ENCODE measurements at places on chromosomes 12 and 14.
A peak's percentile ranks its signal among the peaks of the same experiment; 100 is the strongest.

DNA sequence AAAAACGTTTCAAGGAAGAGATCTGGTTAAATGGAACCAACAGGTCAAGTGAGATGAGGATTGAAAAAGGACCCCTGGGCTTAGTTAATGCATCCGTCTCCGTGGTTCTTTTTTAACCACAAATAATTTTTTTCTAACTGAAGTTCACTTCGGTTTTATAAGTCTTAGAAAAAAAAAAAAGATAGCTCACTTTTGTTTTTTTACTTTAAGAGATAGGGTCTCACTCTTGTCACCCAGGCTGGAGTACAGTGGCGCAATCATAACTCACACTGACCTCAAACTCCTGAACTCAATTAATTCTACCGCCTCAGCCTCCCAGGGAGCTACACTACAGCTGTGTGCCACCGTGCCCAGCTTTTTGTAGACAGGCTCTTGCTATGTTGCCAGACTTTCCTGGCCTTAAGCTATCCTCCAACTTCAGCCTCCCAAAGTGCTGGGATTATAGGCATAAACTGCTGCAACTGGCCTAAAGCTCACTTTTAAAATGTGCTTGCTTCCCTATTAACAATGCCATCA, 11.8 kb downstream of the HNRNPC start:
- DNase-seq = no peak

DNA sequence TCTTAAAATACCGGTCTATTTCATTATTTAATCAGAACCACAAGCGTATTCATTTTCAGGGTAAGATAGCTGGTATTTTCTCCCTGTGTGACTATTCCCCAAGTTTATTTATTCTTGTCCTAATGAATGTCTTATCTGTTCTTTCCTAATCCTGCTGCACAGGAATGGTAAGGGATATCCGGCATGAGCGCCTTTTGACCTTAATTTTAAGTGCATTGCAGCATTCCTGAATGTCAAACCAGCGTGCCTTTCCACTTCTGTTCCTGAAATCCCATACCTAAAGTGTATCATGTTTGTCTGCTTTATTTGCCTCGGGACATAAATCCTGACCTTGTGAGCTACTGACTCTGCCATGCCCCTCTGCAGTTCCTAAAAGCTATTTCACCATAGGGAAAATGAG, 1713.2 kb upstream of the FLRT2 start:
- no peak for DNase-seq

- DNase-seq = peak; percentile 29
These were observed 460 bp upstream of the SYNE2 start for GRCh38 chr14:63852271-63852816.

DNA sequence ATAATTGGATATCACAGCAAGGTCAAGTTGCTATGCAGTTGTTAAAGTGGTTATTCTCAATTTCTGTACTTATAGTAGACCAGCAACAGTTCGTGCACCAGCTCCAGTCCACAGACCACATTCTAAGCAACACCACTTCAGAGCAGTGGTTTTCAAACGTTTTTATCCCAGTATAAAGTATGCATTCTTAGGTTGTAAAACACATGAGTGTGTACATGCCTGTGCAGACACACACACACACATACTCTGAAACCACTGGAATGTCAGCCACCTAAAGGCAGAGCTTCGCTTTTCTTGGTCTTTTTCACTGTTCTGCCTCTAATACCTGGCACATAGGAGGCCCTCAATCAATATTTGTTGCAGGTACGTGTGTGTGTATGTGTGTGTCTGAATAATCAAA, 22.2 kb upstream of the C12orf71 start:
- no peak for DNase-seq

DNA sequence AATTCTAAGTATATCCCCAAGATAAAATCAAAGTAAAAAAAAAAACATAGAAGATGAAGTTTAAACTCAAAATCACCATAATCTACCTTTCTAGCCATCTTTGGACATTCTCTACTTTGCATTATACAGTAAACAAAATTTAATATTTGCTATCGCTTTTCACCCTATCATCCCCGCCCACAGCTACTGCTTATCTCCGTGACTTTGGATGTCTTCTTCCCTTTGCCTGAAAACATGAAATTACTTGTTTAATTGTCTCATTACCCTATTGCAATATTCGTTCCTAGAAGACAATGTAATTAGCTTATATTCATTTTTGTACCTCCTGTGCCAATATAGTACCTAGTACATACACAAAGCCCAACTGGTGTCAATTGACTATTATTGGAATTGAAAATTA, 9.3 kb downstream of the SYNJ2BP start:
- no peak for DNase-seq

GRCh38 chr14:37376944-37377609, 179.3 kb downstream of the MIPOL1 start:
- DNase-seq = no peak

GRCh38 chr12:59675461-59675860, 79.6 kb downstream of the SLC16A7 start:
- DNase-seq = no peak

GRCh38 chr12:55906056-55906455, 21.6 kb downstream of the PYM1 start:
- DNase-seq = no peak
